GM12891 (cell line): ENCODE measurements at places on chromosomes 7 and 10.

DNA sequence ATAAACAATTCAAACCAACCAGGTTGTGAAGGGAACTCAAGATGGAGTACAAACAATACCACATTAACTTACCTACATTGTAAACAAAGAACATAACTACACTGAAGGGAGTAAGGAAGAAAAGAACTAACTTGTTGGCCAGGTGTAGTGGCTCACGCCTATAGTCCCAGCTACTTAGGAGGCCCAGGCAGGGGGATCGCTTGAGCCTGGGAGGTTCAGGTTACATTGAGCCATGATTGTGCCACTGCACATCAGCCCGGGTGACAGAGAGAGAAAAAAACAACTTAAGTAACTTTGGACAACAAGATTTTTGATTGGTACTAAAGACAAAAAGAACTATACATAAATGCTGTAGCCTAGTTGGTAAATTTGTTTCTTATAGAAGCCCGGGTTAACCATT lies 68.8 kb downstream of the TRIL start:
- DNase-seq = no peak

DNA sequence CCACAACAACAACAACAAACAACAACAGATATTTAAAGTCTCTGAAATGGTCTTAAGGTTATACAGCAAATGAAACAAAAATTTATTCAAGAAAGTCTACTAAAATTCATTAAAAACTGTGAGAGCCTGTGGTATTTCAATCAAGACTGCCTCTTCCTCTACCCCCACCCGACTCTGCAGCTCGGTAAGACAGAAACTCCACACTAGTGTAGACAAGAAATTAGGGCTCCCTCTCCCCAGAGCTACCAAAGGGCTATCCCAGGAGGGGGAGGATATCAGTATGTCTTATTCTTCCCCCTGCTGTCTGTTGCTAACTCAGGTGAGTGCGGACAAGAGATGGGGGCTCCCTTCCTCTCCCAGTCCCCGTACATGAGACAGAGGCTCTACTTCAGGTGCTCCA lies 71.0 kb upstream of the TMEM140 start:
- no peak for DNase-seq

GRCh38 chr10:50497758-50498157 lies 126.0 kb downstream of the SGMS1 start:
- no peak for DNase-seq

- no peak for DNase-seq
These were observed 131.8 kb upstream of the PALS2 start for GRCh38 chr7:24441314-24442027.

DNA sequence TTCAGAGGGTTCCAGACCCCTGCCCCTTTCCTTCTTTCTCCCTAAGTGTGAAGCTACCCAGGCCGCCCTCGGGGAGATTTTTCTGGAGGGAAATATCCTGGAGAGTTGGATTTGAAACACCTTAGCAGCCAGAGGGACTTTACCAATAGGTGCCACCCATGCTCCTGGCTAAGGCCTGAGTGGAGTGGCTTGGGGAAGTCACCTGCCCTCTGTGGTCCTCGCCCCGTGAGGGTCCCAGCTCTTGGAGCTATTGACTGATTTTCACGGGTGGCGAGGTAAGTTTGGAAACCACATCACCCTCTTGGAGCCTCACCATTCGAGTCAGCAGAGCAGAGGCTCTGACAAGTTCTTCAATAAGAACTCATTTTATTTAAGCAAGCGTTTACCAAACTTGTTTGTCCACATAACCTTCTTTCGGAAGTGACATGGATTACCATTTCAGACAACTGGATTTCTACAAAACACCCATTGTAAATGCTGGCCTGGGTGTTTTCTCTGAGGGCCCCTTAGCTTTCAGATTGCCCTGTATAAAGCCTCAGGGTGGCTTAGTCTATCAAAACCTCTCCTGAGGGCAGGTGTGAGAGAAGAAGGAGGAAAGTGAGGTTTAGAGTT lies 20.4 kb downstream of the AQP1 start:
- no peak for DNase-seq

- no peak for DNase-seq
These were observed 277.0 kb downstream of the USP6NL start for GRCh38 chr10:11334436-11334835.

GRCh38 chr10:69636626-69637605 lies 6.9 kb downstream of the FAM241B start:
- no peak for DNase-seq

- DNase-seq = no peak
These were observed 394.4 kb upstream of the NPVF start for GRCh38 chr7:25622695-25623094.

DNA sequence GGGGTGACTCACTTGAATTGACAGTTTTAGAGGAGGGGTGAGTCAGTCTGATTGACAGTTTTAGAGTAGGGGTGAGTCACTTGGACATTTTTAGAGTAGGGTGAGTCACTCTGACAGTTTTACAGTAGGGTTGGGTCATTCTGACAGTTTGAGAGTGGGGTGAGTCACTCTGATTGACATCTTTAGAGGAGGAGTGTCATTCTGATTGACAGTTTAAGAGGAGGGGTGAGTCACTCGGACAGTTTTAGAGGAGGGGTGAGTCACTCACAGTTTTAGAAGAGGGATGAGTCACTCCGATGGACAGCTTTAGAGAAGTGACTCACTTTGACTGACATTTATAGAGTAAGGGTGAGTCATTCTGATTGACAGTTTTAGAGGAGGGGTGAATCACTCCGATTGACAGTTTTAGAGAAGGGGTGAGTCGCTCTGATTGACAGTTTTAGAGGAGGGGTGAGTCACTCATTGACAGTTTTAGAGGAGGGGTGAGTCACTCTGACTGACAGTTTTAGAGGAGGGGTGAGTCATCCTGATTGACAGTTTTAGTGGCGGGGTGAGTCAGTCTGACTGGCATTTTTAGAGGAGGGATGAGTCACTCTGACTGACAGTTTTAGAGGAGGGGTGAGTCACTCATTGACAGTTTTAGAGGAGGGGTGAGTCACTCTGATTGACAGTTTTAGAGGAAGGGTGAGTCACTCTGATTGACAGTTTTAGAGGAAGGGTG lies 595.9 kb downstream of the DNAJB6 start:
- no peak for DNase-seq

- no peak for DNase-seq
These were observed 143.4 kb downstream of the SGMS1 start for GRCh38 chr10:50480054-50481007.
